NCI-H2029 treated with DMSO at 0.1 percent for 48 hours (cell line): ENCODE measurements at places on chromosomes 13 and 19.
A peak's percentile ranks its signal among the peaks of the same experiment; 100 is the strongest.

DNA sequence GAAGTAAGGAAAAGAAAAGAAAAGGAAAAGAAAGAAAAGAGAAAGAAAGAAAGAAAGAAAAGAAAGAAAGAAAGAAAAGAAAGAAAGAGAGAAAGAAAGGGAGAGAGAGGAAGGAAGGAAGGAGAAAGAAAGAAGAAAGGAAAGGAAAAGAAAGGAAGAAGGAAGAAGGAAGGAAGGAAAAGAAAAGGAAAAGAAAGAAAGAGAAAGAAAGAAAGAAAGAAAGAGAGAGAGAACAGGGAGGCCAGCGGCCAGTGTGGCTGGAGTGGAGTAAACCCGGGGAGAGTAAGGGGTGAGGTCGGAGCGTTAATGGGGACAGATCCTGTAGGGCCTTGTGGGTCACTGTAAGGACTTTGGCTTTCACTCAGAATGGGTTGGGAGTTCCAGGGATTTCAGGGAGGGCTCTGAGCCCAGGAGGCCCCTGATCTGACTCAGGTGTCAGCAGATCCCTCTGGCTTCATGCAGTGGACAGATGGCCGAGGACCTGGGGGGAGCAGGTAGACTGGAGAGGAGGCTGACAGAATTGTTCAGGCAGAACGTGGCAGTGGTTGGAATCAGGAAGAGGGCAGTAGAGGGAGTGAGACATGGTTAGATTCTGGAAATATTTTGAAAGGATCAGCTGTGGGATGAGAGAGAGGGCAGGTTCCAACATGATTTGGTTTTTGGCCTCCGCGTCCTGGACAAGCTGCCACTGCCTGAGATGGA lies 19.8 kb upstream of the FXYD3 start:
- no peak for DNase-seq

GRCh38 chr19:956766-957440 lies 27.2 kb upstream of the WDR18 start:
- DNase-seq, result no peak

- no peak for DNase-seq
Observed at GRCh38 chr13:66405908-66406802, 824.0 kb downstream of the PCDH9 start.

DNA sequence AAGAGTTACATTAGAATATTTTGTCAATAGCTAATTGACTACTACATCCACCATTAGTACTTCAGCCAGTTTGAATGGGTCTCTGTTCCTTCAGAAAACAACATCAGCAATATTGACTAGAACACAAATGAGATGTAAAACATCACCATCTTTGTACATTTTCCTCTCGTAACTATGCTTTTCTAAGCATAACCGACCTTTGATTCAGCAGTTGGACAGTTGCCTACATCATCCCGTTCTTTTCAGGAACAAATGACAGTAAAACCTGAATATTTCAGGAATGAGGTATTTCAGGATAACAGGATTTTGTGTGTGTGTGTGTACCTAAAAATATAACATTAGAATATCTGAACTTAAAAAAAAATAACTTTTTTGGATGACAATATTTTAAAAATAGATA lies 60.9 kb downstream of the STARD13 start:
- no peak for DNase-seq

DNA sequence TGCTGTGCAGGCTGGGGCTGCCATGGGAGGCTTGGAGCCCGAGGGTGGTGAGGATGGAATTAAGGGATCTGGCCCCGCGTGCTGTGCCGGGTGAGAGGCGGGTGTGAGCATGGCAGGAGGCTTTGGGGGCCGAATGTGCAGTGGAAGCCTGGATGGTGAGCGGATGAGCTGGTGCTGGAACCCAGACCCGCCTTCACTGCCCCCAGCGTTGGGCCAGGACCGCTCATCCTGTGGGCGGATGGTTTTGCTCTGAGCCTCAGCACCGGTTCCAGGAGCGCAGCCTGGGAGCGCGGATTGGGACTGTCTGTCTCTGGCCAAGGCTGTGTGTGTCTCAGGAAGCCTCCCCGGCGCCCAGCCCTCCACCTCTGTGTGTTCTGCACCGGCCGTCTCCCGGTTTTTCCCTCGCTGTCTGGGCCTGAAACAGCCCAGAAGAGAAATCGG lies 16.7 kb downstream of the KDM4B start:
- no peak for DNase-seq

- DNase-seq, result no peak
Observed at GRCh38 chr19:53076984-53077383, 26.2 kb downstream of the ZNF160 start.

DNA sequence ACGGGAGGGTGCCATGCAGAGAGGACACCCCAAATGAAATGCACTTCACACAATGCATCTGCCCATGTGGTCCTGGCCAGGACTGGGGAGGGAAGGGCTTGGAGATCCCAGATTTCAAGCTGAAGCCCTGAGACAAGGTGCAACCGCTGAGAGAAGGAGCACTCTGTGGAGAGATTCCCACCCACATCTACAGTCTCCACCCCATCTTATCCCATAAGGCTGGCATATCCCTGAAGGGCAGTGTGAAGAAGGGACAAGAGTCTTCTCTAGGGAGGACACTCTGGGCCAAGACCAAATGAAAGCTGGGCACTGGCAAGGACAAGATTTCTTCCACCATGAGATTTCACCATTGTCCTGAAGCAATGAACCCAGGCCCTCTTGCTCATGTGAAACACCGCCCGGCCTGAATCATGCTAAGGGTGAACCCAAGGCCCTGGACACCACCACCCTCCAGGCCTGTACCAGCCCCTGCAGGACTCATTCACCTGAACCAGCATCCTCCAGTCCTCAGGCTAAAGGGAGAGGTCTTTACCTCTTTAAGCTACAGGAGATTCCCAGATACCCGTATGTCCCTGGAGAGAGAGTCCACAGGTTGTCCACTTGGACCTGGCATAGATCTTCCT lies 20.5 kb downstream of the CEACAM4 start:
- no peak for DNase-seq

- no peak for DNase-seq
Observed at GRCh38 chr19:9054207-9054606, 32.7 kb upstream of the OR1M1 start.

DNA sequence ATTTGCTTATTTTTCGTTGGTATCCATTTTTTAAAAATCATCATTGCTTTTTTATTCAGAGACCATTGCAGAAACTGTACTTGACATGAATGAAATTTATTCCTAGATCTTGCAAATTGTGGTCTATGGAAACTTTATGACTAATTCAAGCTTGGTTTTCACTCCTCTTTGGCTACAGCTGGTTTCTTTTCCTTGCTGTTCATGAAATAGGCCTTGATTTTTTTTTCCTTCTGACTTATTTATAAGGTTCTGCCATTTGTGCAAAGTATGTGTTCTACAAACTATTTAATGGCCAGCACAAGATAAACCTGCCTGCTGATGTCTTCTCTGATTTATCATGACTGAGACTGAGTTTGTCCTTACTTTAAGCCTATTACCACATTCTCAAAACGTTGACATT lies 764.0 kb upstream of the SLITRK5 start:
- DNase-seq, result no peak

GRCh38 chr13:26946684-26947343 lies 186.2 kb upstream of the GPR12 start:
- DNase-seq, result peak; percentile 5

- DNase-seq, result no peak
Observed at GRCh38 chr13:80000684-80001509, 340.0 kb downstream of the SPRY2 start.

DNA sequence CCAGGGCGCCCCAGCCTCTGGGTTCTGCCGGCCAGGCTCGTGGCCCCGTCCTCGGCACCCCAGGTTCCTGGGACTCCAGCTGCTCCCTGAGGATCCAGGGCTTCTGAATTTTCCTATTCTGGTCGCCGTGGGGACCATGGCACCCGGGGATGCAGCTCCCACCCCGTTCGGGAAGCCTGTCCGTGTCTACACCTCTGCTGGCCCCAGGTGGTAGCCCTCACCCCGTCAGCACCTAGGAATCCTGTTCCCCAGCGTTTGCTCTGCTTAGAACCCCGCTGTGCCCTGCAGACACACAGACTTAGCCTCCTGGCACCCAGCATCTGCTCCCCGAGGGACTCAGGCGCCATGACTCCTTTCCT lies 960 bp downstream of the PPFIA3 start:
- no peak for DNase-seq

DNA sequence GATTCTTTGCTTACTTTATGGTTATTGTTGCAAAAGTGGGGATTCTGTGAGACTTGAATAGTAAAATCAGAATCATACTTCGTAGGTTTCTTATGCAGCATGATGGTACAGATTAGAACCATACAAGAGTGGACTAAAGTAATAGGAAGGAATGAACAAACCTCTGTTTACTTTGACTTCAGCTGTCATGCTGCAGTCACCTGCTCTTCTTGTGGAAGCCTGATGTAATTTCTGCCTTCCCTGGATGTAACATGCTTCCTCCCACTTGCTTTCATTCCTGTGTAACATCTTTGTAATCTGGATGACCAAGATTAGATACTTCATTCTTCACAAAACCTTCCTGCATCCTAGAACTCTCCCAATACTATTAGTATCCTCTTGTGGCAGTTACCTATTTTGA lies 235.0 kb downstream of the PCCA start:
- DNase-seq, result no peak

GRCh38 chr13:83498045-83498444 lies 384.2 kb downstream of the SLITRK1 start:
- no peak for DNase-seq

DNA sequence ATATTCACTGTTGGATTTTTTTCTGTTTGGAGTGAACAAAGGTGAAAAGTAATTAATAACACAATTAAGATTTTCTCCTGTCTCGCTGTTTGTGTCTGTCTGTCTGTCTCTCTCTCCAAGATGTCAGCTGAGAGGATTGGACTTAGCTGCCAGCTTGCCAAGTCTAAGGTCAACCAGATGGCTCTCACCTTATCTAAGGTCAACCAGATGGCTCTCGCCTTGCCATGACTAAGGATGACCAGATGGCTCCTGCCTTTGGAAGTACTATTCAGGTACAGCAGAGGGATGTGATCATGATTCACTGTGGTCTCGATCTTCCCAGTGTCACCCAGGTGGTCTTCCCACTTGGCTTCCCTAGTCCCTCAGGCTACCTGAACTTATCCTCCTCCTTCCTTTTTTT lies 1436.4 kb downstream of the UQCRFS1 start:
- DNase-seq, result no peak

DNA sequence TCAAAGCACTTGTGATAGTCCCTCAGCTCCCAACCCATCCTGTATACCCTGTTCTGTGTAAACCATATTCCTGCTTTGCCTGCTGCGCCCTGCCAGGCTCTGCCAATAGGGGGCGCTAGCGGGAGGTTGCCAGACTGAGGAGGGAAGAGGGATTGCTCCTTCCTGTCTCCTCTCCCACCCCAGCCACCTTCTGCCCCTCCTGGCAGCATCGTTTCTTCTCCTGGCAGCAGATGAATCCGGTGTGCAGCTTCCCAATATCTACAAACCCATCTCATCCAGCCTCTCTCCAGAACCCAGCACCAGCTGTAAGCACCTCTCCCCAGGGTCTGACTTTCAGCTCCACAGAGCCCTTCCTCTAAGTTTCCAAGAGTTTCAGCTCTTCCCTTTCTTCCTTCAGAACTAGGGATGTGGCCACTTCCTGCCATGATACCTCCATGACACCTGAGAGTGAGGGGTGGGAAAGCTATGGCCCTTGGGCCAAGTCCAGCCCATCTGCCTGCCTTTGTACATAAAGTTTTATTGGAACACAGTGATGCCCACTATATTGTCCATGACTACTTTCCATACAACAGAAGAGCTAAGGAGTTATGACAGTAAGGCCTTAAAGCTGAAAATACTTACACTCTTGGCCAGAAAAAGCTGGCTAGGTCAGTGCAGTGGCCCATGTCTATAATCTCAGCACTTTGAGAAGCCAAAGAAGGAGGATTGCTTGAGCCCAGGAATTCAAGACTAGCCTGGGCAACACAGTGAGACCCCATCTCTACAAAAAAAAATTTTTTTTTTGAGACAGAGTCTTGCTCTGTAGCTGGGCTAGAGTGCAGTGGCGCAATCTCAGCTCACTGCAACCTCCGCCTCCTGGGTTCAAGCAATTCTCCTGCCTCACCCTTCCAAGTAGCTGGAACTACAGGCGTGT lies 34.5 kb upstream of the ATP1A3 start:
- no peak for DNase-seq

- DNase-seq, result no peak
Observed at GRCh38 chr19:1942934-1943555, 2.1 kb downstream of the CSNK1G2 start.

- no peak for DNase-seq
Observed at GRCh38 chr13:80199585-80200292, 141.2 kb downstream of the SPRY2 start.

- no peak for DNase-seq
Observed at GRCh38 chr13:27638521-27638920, 16.8 kb downstream of the POLR1D start.

GRCh38 chr13:29105779-29106178 lies 285.6 kb downstream of the MTUS2 start:
- no peak for DNase-seq

GRCh38 chr13:20475927-20476691 lies 49.5 kb downstream of the CRYL1 start:
- no peak for DNase-seq

DNA sequence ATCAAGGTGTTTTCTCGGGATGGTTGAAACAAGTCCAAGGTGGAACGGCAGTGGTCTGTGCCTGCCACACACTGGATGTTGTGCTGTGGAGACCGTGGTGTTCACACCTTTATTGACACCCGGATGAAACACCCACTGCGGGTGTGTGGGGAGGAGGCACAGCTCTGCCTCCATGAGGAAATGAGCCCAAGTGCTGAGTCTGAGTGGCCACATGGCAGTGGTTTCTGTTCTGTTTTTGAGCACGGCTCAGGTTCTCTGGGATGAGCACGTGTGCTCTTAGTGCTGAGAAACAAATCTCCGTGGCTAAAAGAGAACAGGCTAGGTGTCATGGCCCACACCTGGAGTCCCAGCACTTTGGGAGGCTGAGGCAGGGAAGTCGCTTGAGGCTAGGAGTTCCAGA lies 29.5 kb downstream of the UPF1 start:
- DNase-seq, result no peak

DNA sequence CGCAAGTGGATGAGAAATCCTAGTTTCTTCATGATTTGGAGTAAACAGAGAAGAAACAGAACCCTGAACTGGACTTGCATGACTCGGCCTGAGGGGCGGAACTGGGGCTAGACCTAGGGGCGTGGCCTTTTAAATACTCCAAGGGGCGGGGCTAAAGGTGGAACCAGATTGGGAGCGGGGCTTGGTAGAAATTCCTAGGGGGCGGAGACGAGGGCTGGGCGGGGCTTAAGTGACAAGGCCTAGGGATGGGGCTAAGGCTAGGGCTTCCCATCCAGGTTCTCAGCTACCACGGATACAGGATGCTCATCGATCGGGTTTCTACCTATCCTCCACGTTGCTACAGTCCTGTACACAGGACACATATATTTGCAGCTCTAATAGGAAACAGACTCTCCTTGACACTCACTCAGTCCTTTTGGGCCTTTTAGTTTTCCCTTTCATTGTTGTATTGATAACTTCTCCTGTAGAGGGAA lies 372 bp upstream of the ZNF699 start:
- peak; percentile 97 for DNase-seq

GRCh38 chr13:45718992-45719391 lies 16.9 kb downstream of the CBY2 start:
- DNase-seq, result no peak
